ENCODE measurements at places on chromosomes 6 and 20.

GRCh38 chr20:40925829-40926510, 102.7 kb upstream of the TOP1 start:
- no peak for DNase-seq

DNA sequence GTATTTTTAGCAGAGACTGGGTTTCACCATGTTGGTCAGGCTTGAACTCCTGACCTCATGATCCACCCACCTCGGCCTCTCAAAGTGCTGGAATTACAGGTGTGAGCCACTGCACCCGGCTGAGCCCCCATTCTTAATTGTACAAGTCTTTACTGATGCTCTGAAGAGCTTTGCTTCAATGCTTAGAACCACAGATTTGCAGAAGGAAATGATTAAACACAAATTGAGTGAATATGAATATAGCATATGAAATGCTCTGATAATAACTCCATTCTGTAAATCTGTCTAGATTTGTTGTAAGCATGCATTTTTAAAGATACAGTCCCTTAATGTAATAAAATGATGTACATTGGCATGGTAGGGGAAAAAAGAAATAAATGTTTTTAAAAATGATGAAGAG, 4.3 kb upstream of the MCM3 start:
- no peak for DNase-seq

DNA sequence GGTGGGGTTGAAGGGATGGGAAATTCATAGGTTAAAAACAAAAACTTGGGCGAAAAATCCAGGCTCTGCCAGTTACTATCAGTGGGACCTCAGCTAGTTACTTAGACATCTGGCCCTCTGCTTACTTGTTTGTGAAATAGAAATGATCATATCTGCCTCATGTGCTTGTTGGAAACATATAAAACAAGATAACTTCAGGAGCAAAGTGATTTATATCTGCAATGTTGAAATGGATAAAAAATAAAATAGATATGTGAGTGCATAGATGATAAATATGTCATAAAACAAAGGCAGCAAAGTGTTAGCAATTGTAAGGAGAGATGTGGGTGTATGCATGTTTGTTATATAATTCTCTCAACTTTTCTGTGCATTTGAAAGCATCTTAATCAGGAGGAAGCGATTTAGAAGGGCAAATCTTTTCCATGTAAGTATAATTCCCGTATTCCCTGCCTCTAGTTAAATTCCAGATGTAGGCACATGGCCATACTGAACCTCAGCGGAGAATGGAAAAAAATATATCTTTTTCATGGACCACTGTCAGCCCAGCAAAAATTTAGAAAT, 579.0 kb upstream of the FLRT3 start:
- no peak for DNase-seq

GRCh38 chr6:88512951-88513350, 346.8 kb upstream of the CNR1 start:
- DNase-seq, result no peak
